ENCODE measurements at places on chromosomes 2 and 18.

DNA sequence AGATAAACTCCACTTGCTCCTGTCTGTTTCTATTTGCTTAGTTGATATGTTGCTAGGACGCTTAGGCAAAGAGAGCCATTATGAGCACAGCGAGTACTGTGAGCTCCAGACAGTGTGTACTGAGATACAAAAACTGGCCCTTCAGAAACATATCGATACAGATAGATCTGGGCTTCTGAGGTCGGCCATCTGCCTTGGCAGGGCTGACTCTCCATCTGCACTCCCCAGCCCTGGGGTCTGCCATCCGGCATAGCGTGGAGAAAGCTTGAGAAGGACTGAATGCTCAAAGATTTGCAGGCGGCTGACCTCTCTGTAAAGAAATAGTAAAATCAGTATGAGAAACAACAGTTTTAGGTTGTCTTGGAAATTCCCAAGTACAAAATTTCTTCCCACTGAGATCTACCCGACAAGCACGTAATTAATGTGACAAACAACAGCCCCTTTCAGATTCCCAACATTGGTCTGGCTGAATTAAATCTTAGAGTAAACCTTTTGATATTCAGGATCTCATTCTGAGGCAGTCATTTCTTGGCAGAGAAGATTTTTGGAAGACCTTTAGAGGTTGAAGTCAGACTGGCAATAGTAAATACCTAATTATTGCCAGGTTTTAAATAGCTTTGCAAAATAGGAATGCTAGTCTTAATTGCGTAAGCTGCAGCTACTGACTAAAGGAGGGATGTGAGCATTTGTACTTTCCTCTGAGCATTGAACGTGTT, 127.4 kb downstream of the CHST9 start:
- DNase-seq, result no peak

- no peak for DNase-seq
Measured at GRCh38 chr18:49569724-49570123, 7.9 kb downstream of the LIPG start.

- DNase-seq, result no peak
Measured at GRCh38 chr2:237729681-237730475, 68.7 kb upstream of the RBM44 start.

DNA sequence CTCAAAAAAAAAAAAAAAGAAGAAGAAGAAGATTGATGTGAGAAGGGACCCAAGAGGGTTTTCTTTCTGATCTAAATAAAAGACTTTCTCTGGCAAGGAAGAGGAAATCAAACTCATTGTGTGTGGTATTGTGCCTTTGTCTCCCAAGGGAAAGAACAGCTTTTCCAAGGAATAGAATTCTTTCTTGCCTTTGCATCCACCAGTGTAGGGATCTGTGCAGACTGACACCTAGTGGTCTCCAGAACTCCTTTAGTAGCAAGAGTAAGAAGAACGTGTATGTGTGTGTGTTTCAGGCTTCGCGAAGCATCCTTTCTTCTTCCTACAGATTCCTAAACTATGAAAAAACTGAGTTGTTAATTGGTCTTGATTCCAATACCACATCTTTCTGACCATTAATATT, 33.5 kb upstream of the CRIM1 start:
- no peak for DNase-seq

DNA sequence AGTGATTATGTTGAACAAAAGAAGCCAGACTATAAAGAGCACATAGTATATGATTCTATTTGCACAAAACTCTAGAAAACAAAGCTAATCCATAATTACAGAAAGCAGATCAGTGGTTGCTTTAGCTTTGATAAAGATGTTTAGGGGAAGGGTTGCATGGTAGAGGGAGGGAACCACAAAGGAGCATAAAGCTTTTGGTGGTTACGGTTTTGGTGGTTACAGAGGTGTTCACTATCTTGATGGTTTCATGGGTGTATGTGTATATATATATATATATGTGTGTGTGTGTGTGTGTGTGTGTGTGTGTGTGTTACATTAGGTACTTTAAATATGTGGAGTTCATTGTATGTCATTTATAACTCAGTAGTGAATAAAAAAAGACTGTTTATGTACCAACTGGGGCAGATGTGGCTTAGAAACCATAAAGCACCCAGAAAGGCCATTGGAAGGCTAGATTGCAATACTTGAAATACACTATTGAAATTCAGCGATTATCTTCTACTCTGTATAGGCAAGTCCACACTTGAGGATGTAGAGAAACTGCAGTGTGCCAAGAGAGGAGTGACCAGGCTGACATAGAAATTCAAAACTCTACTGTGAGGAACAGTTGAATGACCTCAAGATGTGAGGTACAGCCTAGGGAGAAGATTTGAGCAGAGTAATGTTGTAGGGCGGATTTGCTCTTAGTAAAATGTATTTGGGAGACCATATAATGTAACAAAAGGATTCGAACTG, 60.6 kb downstream of the CAB39 start:
- DNase-seq, result no peak

All from stimulated activated CD8-positive, alpha-beta memory T cell treated with anti-CD3 and anti-CD28 coated beads, Interleukin-4, amount 100 ng/mL, for 4 hours (primary cell).